ENCODE measurements at places on chromosomes 2 and 18.

GRCh38 chr2:189502714-189503113 lies 61.4 kb downstream of the WDR75 start:
- no peak for DNase-seq

GRCh38 chr2:118084491-118085089 lies 3.7 kb upstream of the INSIG2 start:
- DNase-seq = no peak

GRCh38 chr2:227373389-227373788 lies 5.7 kb downstream of the TM4SF20 start:
- no peak for DNase-seq

GRCh38 chr2:35548171-35548570 lies 807.4 kb upstream of the CRIM1 start:
- no peak for DNase-seq

GRCh38 chr18:25016666-25017065 lies 335.3 kb downstream of the ZNF521 start:
- DNase-seq = no peak

GRCh38 chr2:202115479-202115971 lies 42.5 kb downstream of the KIAA2012 start:
- DNase-seq = no peak

Data from MG63 (cell line).